ENCODE measurements at places on chromosomes 2 and 18.

GRCh38 chr2:103265521-103265920 lies 503.7 kb downstream of the TMEM182 start:
- DNase-seq: no peak

- no peak for DNase-seq
Measured at GRCh38 chr2:222289278-222290160, 9.3 kb downstream of the PAX3 start.

DNA sequence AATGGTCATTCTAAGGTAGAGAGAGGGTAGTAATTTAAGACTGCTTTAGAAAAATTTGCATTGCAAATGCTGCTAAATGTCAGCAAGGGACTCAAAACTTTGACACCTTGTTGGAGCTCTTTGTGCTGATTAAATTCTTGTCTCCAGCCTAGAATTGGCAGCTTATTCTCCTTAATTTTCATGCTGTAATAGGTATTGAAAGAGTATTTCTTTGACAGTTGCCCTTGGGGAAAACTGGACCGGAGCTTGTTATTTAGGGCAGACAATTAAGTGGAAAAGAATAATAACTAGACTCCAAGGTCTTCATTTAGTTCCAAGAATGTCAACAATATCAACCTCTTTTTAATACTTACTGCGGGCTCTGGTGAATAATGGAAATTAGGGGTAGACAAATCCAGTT lies 264.0 kb downstream of the TPGS2 start:
- DNase-seq: no peak

DNA sequence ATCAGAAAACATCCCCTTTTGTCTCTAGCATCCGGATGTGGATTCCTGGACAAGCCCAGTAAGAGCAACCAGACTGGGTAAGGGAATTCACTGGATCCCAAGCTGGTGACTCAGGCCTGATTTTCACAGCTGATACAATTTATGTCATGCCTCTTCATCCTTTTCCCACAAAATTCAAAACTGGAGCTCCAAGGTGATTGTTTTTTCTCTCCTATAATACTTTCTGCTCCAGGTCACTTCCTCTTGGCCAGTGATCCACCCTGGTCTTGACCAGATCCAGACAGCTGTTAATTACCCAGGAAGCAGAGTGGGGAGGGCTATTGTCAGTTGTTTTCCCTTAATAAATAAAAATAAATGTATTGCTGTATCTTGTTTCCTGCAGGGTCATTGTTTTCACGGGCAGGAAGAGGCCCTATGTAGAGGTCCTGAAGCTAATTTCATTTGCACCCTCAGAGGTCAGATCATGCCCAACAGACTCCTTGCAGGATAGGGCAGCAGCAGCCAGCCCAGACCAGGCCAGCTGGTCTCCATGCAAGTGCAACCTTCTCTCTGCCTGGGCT lies 57.6 kb downstream of the EVA1A start:
- no peak for DNase-seq
